Stimulated activated CD4-positive, alpha-beta T cell treated with anti-CD3 and anti-CD28 coated beads, Interleukin-1b, Interleukin-23, amount 100 ng/mL, for 48 hours (primary cell): ENCODE measurements at places on chromosomes 12 and 14.

- no peak for DNase-seq
Observed at GRCh38 chr12:93167331-93167730, 210.4 kb upstream of the NUDT4 start.

GRCh38 chr14:81797315-81797714 is 263.7 kb upstream of the SEL1L start:
- DNase-seq = no peak

- no peak for DNase-seq
Observed at GRCh38 chr14:79576424-79576823, 634.9 kb downstream of the DIO2 start.

DNA sequence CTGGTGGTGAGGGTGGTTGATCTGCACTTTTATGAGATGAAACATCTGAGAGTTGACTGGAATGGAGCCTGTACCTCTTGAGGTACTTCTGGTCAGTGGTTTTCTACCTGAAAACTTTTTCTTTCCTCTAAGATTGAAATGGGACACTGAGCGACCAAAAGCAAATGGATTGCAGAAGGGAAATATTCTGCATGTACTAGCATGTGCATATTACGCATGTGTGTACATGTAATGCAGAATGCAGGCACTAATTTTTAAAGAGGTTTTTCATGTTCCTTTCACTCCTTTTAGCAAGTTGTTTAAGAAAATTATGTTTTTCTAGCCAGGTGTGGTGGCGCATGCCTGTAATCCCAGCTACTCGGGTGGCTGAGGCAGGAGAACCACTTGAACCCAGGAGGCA is 28.7 kb upstream of the EID3 start:
- DNase-seq = no peak

- no peak for DNase-seq
Observed at GRCh38 chr14:54440476-54440872, 700 bp downstream of the CNIH1 start.

GRCh38 chr12:109734219-109735000 is 20.8 kb downstream of the FAM222A start:
- no peak for DNase-seq

DNA sequence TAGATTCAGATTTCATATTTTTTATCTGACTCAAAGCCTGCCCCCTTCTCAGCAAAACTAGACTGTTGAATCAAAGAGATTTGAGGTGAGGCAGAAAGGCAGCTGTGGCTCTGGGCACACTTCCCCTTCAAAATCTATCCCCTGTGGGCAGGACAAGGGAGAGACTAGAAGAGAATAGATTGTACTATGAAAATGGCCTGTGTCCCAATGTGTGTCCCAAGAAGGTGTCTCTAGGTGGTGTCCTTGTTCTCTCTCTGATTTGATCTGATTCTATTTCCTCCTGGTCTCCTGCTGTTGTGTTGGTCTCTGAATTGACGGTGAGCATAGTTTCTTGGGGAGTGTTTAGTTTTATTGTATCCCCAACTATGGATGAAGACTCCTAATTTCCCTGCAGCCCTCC is 565.8 kb upstream of the ATP2B1 start:
- DNase-seq = no peak

DNA sequence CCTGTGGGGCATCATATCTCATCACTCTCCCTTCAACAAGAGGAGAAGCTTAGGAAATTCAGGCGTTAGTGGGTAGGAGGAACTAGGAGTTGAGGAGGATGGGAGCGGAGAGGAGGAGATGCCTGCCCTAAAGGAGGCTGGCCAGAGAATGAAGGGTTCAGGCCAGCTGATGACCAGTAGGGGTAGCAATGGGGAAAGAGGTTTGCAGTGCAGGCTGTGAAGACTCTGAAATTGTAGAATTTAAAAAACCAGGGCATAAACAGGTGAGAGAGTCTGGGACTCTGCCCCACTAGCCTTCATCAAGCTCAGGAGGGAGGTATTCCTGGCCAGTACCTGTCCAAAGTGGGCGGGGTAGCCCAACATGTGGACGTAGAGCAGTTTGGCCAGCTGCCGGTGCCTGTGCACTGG is 809 bp downstream of the AP1G2 start:
- DNase-seq = no peak

DNA sequence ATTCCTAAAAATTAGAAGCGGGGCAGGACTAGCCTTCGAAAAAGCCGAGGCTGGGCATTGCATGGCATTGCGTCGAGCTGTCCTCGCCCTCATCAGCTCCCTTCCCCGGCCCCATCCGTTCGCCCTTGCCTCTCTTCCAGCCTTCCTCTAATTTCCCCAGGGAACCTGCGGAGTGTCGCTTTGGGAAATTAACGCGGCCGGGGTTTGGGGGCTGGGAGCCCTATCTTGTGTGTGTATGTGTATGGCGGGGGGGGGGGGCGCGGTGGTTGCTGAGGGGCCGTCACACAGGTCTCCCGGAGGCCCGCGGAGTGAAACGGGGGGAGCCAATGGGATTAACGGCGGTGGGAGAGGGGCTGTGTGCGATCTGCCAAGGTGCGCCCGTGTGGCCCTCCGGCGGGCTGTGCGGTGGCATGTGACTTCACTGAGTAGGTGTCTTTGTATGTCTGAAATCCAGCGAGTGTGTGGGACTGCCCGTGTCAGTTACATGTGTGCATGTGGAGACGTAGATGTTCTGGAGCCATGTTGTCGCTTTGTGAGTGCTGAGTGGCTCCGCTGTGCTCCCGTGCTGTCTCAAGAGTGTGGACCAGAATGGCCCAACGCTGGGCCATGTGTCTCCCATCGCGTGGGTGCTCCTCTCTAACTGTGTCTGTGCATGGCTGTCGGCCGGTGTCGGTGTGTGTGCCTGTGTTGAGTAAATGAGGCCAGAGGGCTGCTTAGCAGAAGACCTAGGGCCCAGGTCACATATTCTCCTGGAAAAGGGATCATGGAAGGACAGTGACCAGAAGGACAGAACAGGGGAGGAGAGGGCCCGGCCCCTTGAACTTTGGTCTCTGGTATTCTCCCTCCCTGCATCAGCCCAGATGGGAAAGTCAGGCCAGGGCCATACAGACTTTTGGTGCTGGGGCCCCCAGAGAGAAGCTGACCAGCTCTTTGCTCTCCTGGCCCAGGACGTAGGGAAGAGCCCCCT is 1.5 kb downstream of the PTMS start:
- DNase-seq = no peak

DNA sequence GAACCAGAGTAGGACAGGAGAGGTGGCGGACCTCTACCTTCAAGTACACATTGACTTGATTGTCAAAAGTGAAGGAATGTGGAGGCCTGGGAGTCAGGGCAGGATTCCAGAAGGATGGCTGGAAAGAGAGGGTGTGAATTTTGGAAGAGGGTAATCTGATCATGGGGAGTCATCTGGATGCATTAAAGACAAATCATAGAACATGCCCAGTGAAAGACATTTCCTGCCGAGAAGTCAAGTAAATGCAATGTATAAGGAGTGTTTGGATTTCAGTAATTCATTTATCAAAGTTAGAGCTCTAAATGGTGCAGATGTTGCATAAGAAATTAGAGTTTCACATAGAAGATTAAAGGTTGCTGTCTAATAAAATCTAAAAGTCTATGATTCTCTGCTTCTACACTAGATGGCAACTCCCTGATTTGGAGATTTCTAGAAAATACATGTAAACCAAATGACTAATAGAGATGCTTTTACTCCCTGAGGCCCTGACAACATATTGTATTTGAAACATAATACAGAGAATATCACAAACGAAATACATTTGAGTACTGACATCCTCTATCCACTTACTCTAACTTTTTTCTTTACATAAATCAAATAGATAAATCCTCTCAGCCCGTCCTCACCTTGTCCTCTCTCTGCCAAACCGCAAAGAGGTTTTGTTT is 91.3 kb downstream of the KCNA5 start:
- no peak for DNase-seq

- DNase-seq = no peak
Observed at GRCh38 chr14:75793806-75794205, 132.8 kb downstream of the TTLL5 start.

GRCh38 chr12:34253674-34254073 is 231.4 kb downstream of the ALG10 start:
- no peak for DNase-seq

DNA sequence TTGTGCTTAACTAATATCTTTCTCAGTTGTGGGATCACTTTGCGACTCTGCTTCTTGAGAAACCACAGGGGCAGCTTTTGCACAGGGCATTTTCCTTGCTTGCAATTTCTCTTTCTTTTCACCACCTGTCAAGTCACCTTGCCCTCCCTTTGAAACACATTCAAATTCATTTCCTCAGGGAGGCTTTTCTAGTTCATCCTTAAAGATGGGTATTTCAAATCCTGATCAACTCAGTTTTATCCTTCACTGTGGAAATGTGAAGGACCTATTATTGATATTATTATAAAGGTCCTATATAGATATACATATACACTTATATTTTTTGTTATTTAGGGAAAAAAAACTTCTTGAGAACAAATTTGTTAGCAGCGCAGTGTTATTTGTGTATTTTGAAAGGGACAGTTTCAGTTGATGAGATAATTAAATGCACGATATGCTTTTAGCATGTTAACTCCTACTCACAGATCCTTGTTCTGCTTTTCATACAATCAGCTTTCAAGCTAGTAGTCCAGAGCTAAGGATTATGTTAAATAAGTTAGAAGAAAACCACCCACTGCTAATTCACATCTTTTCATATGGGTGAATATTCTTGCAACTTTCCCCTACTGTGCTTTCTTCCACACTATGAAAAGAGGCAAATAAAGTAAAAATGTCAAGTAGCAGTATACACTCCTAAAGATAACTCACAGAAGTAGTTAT is 501.4 kb upstream of the RGS6 start:
- DNase-seq = no peak

DNA sequence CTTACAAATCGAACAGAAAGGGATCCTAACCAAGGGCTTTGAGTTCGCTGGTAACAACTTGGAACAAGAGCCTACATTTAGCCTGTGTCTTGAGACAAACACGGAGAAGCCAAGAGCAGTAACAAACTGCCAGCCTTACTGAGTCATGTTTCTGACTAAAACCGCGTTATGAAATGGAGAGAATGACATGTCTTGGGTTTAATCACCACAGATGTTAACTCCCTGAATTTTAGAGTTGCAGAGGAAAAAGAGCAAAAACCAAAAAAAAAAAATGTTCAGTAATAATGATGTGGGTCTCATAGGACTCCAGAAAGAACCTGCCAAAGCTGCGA is 1.0 kb downstream of the BLTP3B start:
- DNase-seq = peak; percentile 20

- DNase-seq = no peak
Observed at GRCh38 chr14:50820786-50821509, 10.0 kb downstream of the NIN start.

DNA sequence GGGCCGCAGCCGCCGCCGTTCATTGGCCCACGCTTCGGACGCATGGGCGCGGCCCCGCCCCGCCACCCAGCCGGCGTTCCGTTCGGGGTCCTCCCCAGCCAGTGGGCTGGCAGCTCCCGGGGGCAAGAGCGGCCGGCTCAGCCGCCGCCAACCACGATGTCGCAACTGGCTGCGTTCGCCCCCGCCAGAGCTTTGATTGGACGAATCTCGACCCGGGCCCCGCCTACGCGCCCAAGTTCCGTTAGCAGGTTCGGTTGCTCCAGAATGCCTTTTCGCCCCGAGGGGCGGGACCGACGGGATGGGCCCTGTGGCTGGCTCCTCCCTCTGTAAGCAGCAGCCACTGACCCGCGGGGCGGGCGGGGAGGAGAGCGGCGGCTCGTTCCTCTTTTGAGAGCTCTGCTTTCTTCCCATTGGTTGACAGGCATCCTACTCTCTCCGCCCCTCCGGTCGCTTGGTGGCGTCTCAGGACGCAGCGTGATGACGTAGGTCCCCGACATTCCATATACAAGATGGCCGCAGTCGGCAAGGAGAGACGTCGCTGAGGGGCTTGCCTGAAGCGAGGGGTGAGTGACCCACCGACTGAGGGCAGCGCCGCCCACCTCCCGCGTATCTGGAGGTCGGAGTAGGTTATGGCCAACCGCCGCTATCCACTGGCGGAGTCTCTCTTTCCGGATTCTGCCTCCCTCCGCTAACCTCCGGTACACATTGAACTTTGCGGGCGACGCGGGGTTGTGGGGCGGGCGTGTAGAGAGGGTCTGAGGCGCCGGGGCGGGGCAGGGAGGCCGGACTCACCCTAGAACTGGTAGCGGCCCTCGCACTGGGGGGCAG is at the start of gene CCNK:
TSS of gene CCNK (plus strand) at position 493 of the 828 bp plus-strand sequence. CDS start 11,269 bp downstream, outside the sequence.
- DNase-seq = peak; percentile 100

- no peak for DNase-seq
Observed at GRCh38 chr14:74863274-74863673, 12.7 kb downstream of the PROX2 start.

DNA sequence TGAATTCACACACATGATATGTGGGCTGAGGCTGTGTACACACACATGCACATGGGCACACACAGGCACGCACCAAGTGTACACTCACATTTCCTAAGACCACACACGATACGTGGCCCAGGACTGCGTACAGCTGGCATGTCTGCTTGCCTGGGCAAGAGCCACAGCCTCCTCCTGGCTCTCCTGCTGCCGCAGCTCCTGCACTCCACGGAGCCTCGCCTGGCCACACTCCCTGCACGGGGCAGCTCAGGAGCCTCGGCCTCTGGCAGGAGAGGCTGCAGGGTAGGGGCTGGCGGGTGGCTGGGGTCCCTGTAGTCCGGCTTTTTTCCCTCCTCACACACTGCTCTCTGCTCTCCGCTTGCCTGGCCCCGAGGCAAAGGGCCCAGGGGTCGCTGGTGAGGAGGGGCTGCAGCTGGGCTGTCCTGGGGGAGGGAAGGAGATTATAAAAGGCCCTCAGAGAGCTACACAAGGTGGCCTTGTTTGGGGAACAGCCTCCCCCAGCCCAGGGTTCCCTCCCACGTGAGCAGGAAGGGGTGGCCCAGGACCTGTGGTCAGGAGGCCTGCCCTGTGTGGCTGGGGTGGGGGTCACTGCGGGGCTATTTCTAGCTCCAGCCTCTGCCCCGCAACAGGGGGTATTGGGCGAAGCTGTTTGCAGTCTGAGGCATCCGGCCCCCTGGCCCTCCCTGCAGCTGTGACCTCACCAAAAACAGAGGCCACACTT is 89.0 kb upstream of the SFSWAP start:
- DNase-seq = no peak

DNA sequence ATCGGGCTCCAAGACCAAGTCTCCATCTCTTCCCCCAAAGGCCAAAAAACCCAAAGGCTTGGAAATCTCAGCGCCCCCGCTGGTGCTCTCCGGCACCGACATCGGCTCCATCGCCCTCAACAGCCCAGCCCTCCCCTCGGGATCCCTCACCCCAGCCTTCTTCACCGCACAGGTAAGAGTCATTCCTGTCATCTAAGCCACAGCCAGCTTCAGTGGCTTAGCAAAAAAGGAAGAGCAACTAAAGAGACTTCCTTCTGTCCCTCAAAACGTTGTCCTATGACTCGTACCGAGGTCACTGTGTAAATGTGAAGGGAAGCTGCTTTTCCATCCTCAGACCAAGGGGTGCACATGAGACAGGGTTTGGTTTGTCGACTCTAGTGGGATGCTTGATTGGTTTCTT is 53.4 kb downstream of the ELK3 start:
- peak; percentile 22 for DNase-seq

GRCh38 chr12:91999823-92000222 is 145.8 kb downstream of the BTG1 start:
- no peak for DNase-seq

- no peak for DNase-seq
Observed at GRCh38 chr12:25689996-25690501, 137.0 kb upstream of the LMNTD1 start.

GRCh38 chr14:99605299-99605961 is 1.4 kb upstream of the CCDC85C start:
- peak; percentile 77 for DNase-seq
